ENCODE measurements at places on chromosomes 1 and 21. TPM values are rescaled to one million over a fixed set of nuclear protein-coding genes. Genes with fewer than 3 reads are reported as not detected.

- no peak overlapping the region for H3K4me3 ChIP-seq
- no peaks in the 10 kb centered on the region for H3K36me3 ChIP-seq
- peaks cover 9% of the 10 kb centered on the region for H3K4me1 ChIP-seq
- H3K27ac ChIP-seq = no peak overlapping the region
- H3K27me3 ChIP-seq = no peaks in the 10 kb centered on the region
Measured at GRCh38 chr1:112309499-112309898, 86.5 kb upstream of the CTTNBP2NL start.

DNA sequence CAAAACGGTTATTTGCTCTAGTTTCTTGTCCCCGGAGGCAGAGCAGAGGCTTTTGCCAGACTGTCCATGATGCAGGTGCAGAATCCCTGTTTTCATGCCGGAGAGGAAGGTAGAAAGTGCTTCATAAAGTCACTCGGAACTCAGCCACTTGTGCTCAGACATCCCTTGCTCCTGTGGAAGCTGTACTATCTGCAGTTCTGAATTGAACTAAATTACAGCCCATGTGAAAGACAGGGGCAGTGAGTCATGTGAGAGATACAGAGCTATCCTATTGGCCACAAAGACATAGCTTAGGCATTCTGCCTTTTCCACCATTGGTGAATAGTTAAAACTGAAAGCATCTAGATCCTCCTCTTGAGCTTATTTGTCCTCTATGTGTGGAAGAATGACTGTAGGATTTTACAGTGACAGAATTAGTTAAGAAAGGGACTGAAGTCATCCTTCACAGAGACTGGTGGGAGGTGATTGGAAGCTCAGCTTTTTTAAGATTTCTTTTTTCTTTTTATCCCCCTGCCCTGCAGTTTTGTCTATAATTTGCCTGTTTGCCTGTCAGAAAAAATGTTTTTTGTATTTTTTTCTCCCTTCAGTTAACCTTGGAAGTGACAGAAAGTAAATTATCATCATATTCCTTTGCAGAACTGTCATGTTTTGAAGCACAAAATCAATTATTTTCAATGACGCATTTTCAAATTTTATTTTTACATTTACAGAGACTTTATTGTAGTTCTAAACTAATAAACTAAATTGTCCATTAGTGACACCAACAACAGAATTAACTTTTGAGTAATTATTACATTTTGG is 298.6 kb downstream of the PTPRC start:
- no peak overlapping the region for H3K4me3 ChIP-seq
- no peak for DNase-seq

- H3K4me1 ChIP-seq = no peaks in the 10 kb centered on the region
- H3K4me3 ChIP-seq = no peak overlapping the region
- no peak overlapping the region for H3K27ac ChIP-seq
Measured at GRCh38 chr21:33937931-33938339, 22.3 kb upstream of the ATP5PO start.

DNA sequence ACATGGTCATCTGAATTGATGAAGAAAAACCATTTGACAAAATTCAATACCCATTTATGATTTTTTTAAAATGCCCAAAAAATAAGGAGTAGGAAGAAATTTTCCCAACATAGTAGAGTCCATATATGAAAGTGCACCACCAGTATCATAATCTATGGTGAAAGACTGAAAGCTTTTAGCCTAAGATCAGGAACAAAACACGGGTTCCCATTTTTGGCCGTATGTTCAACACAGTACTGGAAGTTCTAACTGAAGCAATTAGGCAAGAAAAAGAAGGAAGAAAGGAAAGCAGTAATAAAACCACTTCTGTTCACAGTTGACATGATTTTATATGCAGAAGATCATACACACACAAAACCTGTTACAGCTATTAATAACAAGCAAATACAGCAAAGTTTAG is 227.8 kb upstream of the RAB4A start:
- H3K27me3 ChIP-seq = no peaks in the 10 kb centered on the region
- peaks cover 11% of the 10 kb centered on the region for H3K4me1 ChIP-seq
- H3K27ac ChIP-seq = no peak overlapping the region
- H3K36me3 ChIP-seq = no peaks in the 10 kb centered on the region

DNA sequence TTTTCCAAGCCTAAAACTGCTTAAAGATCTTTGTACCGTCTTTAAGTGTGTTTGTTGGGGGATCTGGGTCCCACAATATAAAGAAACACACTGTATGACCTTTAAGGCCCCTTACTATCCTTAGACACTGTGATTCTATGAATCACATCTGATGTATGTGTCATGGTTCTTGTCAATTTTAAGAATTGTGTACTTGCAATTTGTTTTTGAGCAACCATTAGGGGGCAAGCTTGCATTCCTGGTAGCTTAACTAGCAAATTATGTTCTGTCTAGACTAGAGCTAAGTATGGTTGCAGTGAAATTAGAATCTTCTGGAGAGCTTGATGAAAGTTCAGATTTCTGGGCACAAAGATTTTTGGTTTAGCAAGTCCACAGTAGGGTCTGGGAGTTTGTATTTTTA is 219.5 kb downstream of the TPR start:
- no peak overlapping the region for H3K4me3 ChIP-seq
- no peaks in the 10 kb centered on the region for H3K27me3 ChIP-seq
- no peak for DNase-seq
- no peaks in the 10 kb centered on the region for H3K4me1 ChIP-seq

- H3K27me3 ChIP-seq = no peaks in the 10 kb centered on the region
- H3K36me3 ChIP-seq = no peaks in the 10 kb centered on the region
- H3K4me3 ChIP-seq = no peak overlapping the region
- H3K27ac ChIP-seq = no peak overlapping the region
Measured at GRCh38 chr1:196178083-196178635, 430.1 kb downstream of the KCNT2 start.

GRCh38 chr1:45266151-45266801 is 59.9 kb upstream of the ZSWIM5 start:
- no peaks in the 10 kb centered on the region for H3K27me3 ChIP-seq
- H3K36me3 ChIP-seq = no peaks in the 10 kb centered on the region
- DNase-seq = no peak
- H3K27ac ChIP-seq = no peak overlapping the region

GRCh38 chr1:36764798-36765197 is 269.5 kb downstream of the GRIK3 start:
- DNase-seq = no peak
- no peak overlapping the region for H3K27ac ChIP-seq
- no peak overlapping the region for H3K4me3 ChIP-seq
- H3K27me3 ChIP-seq = no peaks in the 10 kb centered on the region
- H3K36me3 ChIP-seq = no peaks in the 10 kb centered on the region

Gene NEK2
- 17.6 TPM for total RNA-seq

Gene SPRR2G
- total RNA-seq = not detected
